Activated CD8-positive, alpha-beta T cell treated with anti-CD3 and anti-CD28 coated beads for 36 hours (primary cell): ENCODE measurements at places on chromosomes 5 and 9.

DNA sequence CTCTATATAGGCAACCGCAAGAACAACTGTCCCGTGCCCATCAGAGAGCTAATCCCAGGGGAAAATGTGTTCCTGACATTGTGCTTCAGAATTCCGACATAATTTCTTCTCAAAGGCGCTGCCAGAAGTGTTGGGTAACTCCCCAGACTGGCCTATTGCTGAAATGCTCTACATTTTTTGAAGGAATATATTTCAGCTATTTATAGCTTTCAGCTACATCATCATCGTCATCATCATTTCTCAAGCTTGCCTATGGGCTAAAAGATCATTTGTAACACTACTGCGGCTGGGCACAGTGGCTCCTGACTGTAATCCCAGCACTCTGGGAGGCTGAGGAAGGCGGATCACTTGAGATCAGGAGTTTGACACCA lies 49.7 kb downstream of the MYO10 start:
- no peak for DNase-seq

- no peak for DNase-seq
Observed at GRCh38 chr9:73640971-73641370, 489.3 kb downstream of the ANXA1 start.

DNA sequence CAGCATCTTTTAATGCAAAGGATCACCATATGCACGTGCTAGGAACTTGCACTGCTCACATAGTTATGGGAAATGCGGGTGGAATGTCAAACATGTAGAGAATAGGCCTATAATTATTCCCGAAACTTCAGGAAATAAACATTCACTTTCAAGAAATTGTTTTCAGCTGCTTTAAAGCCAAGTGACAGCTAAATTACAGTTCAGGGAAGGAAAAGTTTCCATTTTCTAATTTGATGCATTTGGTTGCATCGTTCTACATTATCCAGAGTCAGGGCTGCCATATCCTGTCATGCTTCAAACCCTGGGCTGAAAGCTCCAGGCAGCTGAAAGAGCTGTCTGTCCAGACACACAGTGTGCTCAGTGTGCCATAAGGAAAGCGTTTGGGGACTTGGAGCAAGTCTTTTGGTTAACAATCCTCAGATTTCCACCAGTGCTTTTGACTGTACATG lies 518.1 kb downstream of the CSNK1G3 start:
- no peak for DNase-seq

DNA sequence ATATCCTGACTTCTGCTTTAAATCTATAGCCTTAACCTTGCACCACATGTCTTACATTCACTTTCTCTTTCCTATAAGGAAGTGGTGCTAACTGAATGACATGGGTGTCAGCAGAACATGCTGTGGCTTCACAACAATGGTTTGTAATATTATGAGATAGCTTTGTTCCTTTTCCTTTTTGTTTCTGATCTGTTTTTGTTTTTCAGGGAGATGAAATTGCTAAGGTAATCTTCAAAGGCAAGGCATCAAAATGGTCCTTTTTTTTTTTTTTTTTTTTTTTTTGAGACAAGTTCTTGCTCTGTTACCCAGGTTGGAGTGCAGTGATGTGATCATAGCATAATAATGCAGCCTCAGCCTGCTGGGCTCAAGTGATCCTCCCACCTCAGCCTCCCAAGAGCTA lies 53.6 kb upstream of the RANBP6 start:
- peak; percentile 28 for DNase-seq

GRCh38 chr9:83538172-83538889 lies at the start of gene FRMD3:
Gene FRMD3, minus strand, starts transcription at chr9:83538401. Its CDS starts 170 bp downstream, at chr9:83538231.
- peak; percentile 36 for DNase-seq

DNA sequence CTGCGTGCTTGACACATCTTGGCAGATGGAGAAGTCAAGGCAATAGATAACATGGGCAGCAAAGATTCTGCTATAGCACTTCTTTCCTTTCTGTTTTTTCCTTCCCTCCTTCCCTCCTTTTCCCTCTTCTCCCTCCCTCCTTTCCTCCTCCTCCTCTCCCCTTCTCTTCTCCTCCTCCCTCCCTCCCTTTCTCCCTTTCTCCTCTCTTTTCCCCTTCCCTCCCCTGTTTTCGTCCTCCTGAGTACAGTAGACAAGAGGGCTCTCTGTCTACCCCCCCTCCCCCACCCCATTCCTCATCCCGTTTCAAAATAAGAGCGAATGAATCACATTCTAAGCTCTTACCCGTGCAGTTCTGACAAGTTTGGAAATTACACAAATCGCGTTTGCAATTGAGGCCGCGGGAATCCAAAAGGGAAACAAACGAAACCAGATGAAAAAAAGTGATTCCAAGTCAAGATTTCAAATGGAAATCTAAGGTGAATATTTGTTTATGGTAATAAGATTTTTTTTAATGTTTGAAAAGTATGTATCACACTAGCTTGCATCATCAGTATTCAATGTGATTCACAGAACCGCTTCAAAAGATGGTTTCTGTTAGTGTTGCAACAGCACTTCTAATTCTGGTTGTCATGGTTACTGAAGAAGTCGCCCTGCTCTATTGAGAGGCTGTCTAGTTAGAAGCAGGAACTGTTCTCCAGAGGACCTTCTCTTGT lies 1.3 kb downstream of the NIM1K start:
- peak; percentile 61 for DNase-seq

GRCh38 chr5:90916947-90917800 lies 358.6 kb downstream of the ADGRV1 start:
- DNase-seq, result no peak

- DNase-seq, result no peak
Observed at GRCh38 chr9:84123648-84124406, 143.2 kb downstream of the RMI1 start.

DNA sequence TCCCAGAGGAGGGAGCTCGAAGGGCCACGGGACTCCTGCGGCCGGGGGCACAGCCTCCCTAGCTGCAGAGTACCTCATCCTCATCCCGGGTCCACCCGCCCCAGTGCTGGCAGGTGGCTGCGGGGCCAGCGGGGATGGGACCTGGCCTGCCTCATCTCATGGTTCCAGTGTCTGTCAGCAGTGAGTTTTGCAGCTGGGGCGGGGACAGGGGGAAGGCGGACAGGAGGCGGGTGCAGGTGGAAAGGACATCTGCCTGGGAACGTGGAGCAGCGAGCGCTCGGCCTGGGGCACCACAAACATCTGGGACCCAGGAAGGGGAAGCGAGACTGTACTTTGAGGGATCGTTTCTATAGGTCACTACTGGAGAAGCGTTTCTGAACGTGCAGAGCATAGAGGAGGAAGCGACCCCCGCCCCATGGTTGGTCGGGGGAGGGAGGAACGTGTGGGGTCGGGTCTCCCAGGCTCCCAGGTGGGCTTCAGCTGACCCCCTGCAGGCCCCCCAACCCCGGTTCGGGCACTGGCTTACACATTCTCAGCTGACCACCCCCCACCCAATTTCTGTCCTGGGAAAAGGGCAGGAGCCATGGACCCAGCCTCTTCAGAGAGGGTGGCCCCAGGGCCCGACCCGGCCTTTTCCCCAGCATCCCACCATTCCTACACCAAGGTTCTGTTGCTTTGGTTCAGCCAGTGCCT lies 56.5 kb upstream of the NOTCH1 start:
- DNase-seq, result no peak

DNA sequence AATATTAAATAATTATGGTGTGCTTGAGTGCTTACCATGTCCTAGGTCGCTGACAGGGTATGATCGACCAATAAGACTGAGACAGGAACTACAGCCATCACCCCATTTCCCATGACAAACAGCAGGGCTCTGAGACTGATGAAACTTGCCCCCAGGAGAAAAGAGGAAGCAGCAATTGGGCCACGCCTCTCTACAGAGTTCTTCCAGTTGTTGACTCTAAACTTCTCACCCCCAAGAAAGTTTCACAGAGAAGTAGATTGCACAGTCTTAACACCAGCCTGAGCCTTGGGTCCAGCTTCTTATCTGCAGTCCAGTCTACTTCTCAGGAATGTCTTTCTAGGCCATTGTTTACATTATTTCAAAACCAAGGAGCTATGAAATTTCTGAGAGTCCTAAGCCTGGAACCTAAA lies 182.2 kb upstream of the ANKRD55 start:
- DNase-seq, result no peak

DNA sequence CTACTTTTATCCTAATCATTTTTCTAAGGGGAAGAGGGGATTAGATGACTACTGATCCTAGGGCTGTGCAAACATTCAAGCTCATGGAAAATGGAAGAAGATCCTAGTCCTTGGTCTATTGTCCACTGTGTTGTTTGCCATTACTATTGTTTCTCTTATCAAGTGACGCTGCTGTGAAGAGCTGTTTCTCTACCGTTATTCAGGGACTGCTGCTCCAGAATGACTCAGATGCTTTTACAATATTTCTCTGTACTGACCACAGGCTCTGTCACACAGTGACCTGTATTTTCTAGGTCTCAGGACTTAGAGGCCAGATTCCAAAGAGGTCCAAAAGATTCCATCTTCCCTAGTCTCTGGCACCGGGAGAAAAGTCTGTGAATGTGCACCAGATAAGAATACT lies 159.5 kb upstream of the CHD1 start:
- DNase-seq, result no peak

- no peak for DNase-seq
Observed at GRCh38 chr9:127860260-127860659, 5.8 kb upstream of the ENG start.

DNA sequence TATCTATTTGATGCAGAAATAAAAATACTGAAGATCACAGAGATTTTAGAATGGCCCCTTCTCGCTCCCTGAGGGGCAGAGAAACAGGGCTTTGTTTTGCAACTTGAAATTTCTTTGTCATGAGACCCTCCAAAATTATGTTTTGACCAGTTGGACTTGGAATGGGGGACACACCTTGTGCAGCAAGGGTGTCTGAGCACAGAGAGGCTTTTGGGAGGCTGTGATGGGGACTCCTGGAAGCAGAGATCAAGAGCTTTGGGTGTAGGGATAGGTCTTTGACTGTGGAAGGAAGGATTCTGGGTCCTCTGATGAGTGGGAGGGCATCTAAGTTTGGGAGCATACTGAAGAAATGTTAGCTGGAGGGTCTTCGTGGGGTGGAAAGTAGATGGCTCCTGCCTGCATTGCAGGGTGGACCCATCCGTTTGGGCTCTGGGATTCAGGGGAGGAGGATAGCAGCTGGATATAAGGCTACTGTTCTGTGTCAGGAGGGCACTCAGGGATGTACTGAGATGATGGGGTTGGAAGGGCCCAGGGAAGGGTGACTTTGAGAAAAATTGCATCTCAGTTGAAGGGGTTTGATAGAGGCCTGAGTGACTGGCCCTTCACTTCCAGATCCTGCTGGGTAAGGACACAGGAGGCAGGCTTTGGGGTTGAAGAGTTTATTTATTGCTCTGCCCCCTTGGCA lies 1.8 kb upstream of the MYORG start:
- no peak for DNase-seq

DNA sequence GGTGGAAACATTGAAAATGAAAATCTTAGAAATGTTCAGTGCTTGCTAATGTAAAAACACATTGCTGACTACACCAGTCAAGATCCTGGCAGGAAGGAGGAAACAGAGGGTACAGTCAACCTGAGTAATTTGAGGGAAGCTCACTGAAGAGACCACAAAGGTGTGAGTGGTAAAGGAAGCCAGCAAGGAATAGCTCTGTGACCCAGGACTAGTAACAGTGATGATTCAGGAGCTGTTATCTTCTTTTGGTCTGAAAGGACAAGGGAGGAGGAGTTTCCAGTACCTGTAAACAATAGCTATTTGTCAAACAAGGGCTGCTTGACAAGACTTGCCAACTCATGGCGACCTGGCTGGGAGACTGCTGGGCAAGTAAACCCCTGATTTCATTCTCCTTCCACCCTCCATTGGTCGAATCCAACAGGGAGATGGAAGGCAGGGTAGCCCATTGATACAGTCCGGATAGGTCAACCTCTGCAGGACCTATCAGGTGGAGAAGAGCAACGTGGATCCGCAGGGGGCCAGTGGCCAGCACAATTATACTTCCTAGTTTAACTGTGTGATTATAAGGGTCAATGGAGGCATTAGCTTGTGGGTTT lies 68.1 kb downstream of the MAMDC2 start:
- no peak for DNase-seq

DNA sequence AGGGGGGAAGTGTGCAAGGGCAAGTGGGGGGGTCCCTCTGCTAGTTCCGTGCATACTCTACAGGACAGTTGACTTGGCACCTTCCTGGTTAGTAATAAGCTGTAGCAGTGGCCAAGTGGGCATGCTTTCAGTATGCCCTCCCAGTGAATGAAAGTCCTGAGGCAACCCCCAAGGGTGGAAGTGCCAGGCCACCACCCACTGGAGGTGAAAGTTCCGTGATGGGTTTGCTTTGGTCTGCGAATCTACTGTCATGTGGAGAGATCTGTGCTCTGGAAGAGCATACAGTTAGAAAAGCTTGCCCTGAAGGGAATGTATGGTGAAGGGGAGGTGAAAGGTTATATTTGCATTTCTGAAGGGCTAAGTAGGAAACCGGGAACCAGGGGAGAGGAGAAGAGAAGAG lies 10.3 kb downstream of the FXN start:
- no peak for DNase-seq

DNA sequence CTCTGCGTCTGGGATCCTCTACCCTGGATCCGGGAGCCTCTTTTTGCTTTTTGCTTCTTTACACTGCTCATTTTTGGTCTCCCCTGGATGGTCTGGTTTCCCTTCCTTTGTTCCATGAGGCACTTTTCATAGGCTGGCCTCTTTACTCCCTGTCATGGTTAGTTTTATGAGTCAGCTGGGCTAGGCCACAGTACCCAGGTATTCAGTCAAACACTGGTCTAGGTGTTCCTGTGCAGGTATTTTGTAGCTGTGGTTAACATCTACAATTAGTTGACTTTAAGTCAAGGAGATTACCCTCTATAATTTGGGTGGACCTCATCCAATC lies 17.5 kb downstream of the ANKRD33B start:
- DNase-seq, result no peak

GRCh38 chr9:136858844-136859757 lies 7.0 kb downstream of the MAMDC4 start:
- DNase-seq, result no peak

DNA sequence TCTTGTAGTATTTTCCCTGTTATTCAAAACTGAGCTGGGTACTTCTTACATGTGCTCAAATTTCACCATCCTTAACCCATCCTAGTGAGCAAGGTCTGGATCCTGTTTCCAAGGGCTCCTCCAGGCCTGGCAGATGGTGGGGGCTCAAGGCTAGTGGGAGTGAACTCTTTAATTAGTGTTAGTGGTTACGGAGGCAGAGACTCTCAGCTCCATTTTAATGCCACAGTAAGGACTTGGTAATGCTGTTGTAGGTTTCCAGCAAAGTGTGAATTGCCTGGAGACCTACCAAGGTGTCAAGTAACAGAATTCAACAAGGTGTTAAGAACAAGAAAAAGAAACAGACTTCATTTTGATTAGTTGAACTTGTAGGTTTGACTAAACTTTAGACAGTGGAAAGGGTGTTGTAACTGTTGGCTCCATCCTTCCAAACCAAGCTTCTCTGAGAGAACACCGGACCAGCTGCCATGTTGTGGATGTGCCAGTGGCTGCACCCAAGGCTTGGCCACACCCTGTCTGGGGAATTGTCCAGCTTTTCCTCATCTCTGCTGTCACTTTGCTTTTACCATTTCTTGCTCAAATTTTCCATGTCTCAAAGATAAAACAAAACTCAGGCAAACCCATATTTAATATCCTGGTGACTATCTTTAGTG lies 98.7 kb downstream of the ADCY2 start:
- DNase-seq, result no peak
